Karpas-422 (cell line): ENCODE measurements at places on chromosomes 1 and 21. TPM values are rescaled to one million over a fixed set of nuclear protein-coding genes. Genes with fewer than 3 reads are reported as not detected.

OR10J1 gene
- 0.11 TPM in 1 of 2 replicates, not detected in the other for total RNA-seq

FAM177B gene
- total RNA-seq: not detected in 2 replicates

EIF3I gene
- total RNA-seq: 178 and 213 TPM in 2 replicates

YOD1 gene
- total RNA-seq: not detected in 2 replicates

LCE2C gene
- not detected in 2 replicates for total RNA-seq

GRCh38 chr1:221264848-221265247 is 385.6 kb downstream of the HLX start:
- no peak for DNase-seq

DNA sequence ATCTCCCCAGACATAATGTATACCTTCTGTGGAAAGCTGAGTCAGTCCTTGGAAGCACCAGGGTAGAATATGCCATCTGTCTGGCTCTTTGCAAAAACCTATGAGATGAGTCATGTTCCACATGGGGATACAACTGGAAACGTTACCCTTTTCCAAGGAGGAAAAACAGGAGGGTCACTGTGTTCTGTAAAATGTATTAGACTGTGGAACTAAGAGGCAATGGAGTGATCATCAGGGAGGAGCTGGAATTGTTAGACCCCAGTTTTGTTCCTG is 16.1 kb upstream of the PSMD4 start:
- DNase-seq: no peak

- DNase-seq: no peak
These were observed 4.7 kb downstream of the TNN start for GRCh38 chr1:175072099-175072951.

- DNase-seq: no peak
These were observed 102.7 kb upstream of the CD55 start for GRCh38 chr1:207218512-207219362.

GRCh38 chr1:185645162-185645640 is 89.0 kb upstream of the HMCN1 start:
- no peak for DNase-seq

- peak; percentile 74 for DNase-seq
These were observed 844 bp downstream of the ZMYM6 start for GRCh38 chr1:35030756-35031446.

DNA sequence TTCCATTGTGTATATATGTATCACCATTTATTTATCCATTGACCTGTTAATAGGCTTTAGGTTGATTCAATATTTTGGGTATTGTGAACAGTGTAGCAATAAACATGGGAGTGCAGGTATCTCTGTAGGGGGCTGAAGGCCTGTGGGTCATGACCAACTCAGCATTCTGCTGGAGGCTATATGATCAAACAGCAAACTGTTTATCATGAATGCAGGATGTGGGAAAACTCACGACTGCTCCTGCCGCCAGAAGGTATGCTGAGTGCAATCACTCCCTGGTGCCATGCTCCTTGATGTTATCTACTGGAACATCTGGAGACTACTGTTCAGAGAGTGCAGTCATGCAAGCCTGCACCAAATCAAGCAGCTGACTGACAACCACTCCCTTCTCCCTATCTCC is 275.2 kb downstream of the COL11A1 start:
- no peak for DNase-seq

DNA sequence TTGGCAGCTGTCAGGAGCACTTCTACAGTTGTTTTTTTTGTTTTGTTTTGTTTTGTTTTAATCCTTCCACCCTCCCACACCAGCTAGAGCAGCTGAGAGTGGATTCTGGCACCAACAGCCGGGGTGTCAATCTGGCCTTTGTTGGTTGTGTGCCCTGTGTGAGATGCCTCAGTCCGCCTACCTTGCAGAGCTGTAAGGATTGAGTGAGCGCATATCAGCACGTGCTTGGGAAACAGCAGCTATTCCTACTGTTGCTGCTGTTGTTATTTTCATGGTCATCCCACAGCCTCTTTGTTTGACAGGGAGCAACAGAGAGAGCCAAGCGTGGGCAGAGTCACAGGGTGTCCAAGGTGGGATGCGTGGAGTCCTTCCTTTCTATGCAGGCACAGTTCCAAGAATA is 50.4 kb downstream of the PGBD5 start:
- no peak for DNase-seq

DNA sequence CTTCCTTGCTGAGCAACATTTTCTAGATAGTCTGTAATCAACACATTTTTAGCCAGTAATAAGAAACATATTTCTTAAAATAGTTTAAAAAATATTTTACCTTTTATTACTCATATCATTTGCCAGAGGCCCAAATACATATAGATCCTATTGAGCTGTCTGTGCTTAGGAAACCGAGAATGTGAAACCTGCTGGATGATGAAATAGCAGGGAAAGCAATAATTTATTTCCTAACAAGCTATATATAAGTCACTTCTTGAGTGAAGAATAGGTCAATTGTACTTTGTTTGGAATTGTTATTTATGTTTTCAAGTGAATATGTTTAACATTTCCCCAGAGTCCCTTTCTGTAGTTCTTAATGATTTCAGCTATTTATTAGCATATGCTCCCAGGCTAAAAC is 339.9 kb upstream of the TMPRSS15 start:
- no peak for DNase-seq

DNA sequence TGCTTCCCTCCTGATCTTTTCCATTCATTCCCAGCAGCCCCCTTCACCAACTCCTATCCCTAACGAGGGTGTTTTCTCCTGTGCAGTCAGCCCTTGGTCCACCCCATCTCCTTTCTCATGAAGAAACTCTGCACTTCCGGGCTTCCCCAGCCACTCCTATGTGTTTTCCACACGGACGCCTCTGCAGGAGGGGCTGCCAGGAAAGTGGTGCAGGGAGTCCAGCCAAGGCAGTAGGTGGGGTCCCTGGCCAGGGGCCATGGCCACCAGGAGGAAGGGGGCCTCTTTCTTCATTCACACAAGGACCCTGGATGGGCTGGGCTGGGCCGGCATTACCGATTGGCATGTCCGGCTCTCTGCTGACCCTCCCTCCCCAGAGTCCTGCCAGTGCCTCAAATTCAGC is 72.8 kb upstream of the EFHD2 start:
- DNase-seq: no peak

DNA sequence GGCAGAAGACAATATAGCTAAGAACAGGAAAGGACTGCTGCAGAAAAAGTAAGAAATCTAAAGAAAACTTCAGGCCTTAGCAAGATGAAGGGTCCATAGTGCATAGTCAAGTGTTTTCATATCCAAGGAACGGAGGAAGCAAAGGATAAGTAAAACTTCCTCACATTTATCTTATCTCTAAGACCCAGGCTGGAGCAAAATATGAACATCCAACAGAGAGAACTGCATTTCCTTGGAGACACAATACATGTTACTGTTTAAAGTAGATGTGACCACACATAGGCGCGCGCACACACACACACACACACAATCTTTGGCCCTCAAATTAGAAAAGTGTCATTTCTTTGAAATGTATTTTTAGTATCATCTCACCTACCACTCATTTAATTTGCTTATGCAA is 66.7 kb downstream of the TTLL7 start:
- no peak for DNase-seq

GRCh38 chr1:30343562-30343961 is 379.8 kb downstream of the MATN1 start:
- no peak for DNase-seq

- DNase-seq: no peak
These were observed 8.0 kb downstream of the LMO4 start for GRCh38 chr1:87336623-87337067.

GRCh38 chr1:42660907-42661500 is 2.8 kb downstream of the PPIH start:
- DNase-seq: no peak

DNA sequence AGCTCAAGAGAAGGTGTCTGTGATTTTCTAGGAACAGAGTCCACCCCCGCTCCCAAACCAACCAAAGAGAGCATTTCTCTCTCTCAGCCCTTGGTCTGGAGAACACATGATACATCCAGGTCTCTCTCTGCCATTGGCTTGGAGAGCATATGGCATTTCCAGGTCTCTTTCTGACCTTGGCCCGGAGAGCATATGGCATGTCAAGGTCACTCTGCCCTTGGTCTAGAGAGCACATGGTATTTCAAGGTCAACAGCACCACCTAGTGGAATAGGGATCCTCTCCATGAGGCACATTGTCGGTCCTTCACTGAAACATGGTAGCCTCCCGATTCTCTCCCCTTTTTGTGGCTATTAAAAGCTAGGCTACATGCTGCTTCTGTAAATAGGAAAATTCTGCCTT is 437.7 kb upstream of the OLFM3 start:
- DNase-seq: peak; percentile 89

- no peak for DNase-seq
These were observed 42.4 kb upstream of the FMO2 start for GRCh38 chr1:171142416-171143385.

DNA sequence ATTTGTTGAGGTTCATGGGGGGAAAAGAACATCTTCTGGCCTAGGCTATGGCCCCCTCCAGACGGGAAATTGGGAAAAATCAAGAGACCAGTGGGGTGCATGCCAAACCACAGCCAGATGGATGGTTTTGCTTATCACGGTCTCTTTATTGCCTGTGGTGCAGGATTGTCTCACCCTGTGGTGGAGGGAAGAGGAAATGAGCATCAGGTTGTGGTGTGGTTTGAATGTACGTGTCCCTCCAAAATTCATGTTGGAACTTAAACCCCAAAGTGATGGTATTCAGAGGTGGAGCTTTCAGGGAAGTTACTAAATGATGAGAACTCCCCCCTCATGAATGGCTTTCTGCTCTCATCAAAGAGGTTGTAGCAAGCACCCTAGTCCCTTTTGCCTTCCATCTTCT is 525.7 kb downstream of the NPHP4 start:
- DNase-seq: no peak

- no peak for DNase-seq
These were observed 12.0 kb downstream of the DDAH1 start for GRCh38 chr1:85452948-85453347.

DNA sequence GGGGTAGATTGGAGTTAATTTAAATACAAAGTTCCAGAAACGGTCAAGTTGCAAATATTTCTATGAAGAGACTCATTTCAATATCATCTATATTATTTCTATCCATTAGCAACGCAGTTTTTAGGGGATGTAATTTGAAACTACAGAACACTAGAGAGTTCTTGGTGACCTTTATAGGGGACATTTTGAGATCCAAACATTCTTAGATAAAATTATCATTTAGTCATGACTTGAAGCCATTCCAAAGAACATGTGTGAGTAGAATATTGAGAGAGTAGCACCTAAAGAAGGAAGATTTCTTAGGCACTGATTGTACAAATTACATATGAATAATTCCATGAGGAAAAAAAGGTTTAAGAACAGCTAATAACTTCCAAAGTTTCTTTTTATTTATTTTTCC is 19.0 kb downstream of the CHIA start:
- DNase-seq: no peak

DNA sequence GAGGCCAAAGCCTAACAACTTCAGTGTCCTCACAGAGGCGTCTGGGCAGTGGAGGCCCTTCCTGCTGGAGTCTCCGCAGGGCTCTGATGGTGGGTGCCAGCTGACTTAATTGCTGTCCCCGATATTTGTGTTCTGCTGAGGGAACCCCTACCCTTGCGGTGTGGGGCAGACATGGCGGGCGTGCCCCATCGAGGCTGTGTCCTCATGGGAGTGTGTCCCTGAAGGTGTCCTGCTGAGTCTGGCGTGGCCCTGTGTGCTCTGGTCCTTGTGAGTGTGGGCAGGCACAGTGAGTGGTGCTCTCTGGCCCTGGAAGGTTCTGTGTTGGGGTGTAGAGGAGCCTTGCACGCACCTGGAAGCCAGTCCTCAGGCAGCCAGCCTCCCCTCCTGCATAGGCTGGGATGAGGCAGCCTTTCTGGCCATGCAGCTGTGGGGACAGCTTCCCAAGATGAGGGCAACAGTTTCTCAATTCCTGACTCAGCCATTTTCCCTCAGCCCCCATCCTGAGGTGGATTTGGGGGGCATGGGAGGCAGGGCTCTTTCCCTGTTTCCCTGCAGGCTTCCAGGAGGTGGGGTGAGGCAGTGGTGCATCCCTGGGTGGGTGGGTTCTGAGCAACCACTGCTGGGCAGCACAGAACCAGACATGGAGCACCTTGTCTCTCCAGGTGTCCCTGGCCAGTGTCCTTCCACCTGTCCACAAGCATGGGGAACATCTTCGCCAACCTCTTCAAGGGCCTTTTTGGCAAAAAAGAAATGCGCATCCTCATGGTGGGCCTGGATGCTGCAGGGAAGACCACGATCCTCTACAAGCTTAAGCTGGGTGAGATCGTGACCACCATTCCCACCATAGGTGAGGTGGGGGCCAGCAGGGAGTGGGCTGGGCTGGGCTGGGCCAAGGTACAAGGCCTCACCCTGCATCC is 6.5 kb downstream of the C1orf35 start:
- DNase-seq: no peak

- peak; percentile 75 for DNase-seq
These were observed 16.9 kb upstream of the MTF2 start for GRCh38 chr1:93061895-93062792.
